ENCODE measurements at places on chromosomes 3 and 15. TPM values are rescaled to one million over a fixed set of nuclear protein-coding genes. Genes with fewer than 3 reads are reported as not detected.

- no peaks in the 10 kb centered on the region for H3K27me3 ChIP-seq
- no peak overlapping the region for H3K4me3 ChIP-seq
- no peak for DNase-seq
- H3K4me1 ChIP-seq, result peaks cover 35% of the 10 kb centered on the region
- H3K27ac ChIP-seq, result no peak overlapping the region
Observed at GRCh38 chr3:38203690-38204089, 38.4 kb downstream of the OXSR1 start.

- H3K36me3 ChIP-seq, result no peaks in the 10 kb centered on the region
- H3K4me1 ChIP-seq, result peaks cover 12% of the 10 kb centered on the region
- H3K27ac ChIP-seq, result no peak overlapping the region
- no peak for DNase-seq
- H3K4me3 ChIP-seq, result no peak overlapping the region
Observed at GRCh38 chr15:29143293-29143692, 126.3 kb downstream of the NSMCE3 start.

Gene CHRNB4
- not detected for total RNA-seq

Gene IMP3
- total RNA-seq, result 97.9 TPM

Gene KY
- not detected for total RNA-seq
